ENCODE measurements at places on chromosomes 4 and X.

DNA sequence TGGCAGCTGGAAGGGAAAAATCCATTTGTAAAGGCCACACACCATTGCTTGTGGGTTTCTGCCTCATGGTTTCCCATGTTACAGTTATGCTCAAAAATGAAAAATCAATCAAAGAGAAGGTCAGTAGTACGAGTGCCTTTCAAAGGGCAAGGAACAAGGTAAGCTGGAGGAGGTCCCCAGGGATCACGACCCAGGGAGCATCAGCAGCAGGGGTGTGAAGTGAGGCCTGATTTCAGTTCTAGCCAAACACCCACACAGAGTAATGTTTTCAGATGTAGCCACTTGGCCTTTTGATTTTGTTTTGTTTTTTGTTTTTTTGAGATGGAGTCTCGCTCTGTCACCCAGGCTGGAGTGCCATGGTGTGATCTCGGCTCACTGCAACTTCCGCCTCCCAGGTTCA, 69.4 kb upstream of the AFAP1 start:
- DNase-seq: no peak

- no peak for DNase-seq
These were observed 37.0 kb downstream of the DLG3 start for GRCh38 chrX:70481471-70482270.

DNA sequence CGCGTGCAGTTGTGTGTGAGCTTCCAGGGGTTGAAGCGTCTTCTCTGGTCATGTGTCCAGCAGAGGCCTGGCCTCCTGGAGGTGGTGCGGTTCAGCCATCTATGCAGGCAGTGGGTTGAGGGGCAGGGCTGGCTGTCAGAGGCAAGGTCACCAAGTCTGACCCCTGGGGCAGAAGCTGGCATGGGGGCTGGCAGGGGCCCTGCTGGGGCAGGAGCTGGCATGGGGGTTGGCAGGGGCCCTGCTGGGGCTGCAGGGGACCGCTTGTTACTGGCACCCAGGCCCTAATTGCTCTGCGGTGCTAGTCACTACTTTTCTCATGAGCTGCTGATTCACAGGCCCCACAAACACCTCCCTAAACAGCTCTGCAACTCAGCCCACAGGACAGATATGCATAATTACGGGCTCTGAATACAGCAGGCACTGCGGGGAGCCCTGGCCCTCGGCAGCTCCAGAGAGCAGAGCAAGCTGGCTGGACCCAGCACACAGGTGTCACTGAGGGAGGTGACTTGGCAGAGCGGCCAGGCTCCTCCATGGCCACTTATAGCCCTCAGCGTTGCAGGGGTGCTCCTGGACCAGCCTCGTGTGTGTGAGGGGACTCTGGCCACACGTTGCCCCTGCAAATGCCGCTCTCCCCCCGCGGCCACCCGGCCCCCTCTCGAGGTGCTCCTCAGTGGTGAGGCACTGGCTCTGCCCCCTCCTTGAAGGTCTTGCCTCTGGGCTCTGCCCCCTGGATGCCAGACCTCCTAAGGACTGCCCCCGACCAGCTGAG, 32.7 kb downstream of the CPLX1 start:
- no peak for DNase-seq

GRCh38 chr4:40275065-40275730, 59.9 kb upstream of the CHRNA9 start:
- no peak for DNase-seq

Data from dorsolateral prefrontal cortex (tissue), 122 donors.